ENCODE measurements at places on chromosomes 13 and 19.

GRCh38 chr13:95530178-95530577, 22.3 kb upstream of the CLDN10 start:
- DNase-seq, result no peak

DNA sequence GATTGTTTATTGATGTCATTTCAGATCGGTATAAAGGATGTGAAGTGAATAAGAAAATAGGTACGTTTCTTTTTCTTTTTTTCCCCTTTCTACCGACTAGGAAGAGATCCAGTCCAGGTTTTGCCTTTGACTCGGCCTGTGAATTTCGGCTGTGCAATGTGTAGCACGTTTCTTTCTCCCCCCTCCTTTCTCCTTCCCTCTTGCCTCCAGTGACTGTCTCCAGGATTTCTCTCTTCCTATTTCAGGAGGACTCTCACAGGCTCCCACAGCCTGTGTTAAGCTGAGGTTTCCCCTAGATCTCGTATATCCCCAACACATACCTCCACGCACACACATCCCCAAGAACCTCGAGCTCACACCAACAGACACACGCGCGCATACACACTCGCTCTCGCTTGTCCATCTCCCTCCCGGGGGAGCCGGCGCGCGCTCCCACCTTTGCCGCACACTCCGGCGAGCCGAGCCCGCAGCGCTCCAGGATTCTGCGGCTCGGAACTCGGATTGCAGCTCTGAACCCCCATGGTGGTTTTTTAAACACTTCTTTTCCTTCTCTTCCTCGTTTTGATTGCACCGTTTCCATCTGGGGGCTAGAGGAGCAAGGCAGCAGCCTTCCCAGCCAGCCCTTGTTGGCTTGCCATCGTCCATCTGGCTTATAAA, at the start of gene GPC6:
GPC6 (plus strand) TSS at position 185 of the 657 bp plus-strand sequence.
- DNase-seq, result peak; percentile 96

- no peak for DNase-seq
Measured at GRCh38 chr13:44620057-44620456, 43.9 kb upstream of the TSC22D1 start.

DNA sequence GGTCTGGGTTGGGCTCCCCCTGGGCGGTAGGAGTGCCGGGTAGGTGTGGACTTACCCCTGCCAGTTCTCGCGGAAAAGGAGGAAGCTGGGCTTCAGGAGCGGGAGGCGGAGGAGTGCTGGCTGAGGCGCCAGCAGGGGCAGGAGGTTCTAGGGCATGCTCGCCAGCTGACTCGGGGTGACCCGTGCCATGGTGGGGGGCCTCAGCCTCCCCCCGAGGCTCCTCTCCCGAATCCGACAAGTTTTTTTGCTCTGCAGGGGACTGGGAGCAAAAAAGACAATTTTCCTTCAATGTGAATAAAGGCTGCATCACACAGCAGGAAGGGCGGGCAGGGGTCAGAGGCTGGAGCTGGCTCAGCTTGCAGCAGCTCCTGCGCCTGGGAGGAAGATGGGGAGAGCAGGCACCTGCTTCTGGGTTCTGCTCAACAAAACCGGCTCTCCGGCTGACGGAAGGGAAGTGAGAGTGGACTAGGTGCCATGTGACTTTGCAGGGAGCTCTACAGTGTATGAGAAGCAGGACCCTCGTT, 26.5 kb downstream of the RANBP3 start:
- no peak for DNase-seq

DNA sequence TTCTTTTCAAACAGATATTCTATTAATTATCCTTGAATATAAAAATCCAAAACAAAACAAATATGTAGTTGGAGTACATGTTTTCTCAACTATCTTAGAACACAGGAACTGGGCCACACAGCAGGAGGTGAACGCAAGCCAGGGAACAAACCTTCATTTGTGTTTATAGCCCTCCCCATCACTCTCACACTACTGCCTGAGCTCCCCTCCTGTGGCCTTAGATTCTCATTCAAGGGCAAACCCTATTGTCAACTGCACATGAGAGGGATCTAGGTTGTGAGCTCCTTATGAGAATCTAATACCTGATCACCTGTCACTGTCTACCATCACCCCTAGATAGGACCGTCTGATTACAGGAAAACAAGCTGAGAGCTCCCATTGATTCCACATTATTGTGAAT, 427.1 kb upstream of the PRR20A start:
- no peak for DNase-seq

DNA sequence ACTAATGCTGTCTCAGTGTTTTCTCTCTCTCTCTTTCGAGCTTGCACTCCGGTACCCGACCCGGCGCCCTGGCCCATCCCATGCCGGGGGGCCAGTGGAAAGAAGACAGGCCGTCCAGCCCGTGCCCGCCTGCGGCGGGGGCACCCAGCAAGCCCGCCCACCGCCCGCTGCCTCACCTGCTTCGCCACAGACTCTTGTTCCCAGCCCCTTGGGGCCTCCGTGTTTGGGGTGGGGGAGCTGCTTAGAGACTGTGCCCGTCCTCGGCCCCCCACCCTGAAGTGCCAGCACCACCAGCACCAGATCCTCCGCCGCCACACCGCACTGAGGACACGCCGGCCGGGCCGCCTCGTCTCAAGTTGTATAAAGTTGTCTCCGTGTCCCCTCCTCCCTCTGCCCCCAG, 2.4 kb downstream of the LENG9 start:
- DNase-seq, result no peak

- DNase-seq, result no peak
Measured at GRCh38 chr13:108877300-108877699, 247.9 kb downstream of the MYO16 start.

DNA sequence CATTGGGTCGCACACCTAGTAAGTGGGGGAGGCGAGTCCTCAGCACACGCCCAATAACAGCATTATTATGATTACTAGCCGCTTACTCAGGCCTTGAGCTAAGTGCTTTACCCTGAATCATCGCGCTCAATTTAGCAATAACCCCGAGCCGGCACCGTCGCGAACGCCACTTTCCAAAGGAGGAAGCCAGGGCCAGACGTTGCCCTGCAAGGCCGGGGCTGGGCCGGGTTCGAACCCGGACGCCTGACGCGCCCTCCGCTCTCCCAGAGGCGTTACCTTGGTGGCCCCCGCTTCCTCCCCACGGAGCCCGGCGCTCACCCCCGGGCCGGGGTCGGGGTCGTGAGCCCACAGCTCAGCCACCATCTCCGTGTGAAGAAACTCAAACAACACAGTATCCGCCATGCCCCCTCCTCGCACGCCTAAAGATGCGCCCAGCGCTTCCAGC, at the start of gene TRAPPC6A:
TRAPPC6A (minus strand) TSS at position 421 of the 445 bp plus-strand sequence; CDS start at position 402, 19 bp downstream.
- DNase-seq, result peak; percentile 41

DNA sequence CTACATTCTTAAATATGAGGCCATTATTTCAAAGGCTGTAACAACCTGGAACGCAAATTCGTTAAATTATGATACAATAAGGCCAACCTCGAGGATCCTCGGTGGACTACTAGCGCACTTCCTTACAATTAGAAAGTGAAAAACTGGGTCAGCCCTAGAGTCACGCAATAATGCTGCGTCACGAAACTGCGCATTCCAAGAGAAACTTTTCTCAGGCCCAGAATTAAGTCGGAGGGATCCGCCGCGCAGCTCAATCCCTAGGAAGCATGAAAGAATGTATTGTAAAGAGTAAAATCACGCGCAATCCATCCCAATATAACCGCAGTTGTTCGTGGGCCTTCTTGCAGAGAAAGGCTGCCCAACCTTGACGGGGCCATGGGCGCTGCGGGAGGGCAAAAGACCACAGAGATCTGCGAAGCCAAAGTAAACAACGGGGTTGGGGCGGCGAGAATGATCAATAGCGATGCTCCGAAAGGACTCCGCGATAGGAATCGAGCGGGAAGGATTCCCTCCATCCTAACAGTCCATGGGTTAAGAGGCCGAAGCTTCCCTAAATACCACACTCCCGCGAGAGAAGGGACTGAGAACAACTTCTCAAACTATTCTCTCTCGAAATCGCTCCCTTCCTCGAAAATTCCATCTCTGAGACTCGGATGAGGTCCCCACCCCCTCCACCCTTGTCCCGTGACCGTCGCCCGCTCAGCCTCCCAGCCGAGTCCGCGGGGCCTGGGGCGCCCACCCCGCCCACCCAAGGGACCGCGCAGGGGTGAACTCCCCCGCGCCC, 564 bp downstream of the SPART start:
- DNase-seq, result peak; percentile 64

DNA sequence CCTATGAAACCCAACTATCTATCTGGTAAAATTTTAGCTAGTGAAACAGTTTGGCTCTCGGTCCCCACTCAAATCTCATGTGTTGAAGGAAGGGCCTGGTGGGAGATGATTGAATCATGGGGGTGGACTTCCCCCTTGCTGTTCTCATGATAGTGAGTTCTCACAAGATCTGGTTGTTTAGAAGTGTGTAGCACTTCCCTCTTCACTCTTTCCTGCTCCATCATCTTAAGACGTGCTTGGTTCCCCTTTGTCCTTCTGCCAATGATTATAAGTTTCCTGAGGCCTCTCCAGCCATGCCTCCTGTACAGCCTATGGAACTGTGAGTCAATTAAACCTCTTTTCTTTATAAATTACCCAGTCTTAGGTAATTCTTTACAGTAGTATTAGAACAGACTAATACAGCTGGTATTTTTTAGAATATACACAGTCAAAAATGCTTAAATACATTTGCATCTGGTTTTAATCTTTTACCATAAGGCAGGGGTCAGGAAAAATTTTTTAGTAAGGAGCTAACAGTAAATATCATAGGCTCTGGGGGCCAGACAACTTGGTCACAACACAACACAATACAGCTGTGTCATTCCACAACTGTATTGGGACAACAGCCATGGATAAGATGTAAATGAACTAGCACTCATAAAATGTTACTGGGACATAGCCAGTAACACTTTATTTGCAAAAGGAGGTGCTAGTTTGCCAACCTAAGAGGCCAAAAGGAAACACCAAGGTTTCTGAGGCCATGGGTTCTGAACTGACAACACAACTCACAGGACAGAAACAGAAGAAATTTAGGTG, 24.3 kb downstream of the DZIP1 start:
- no peak for DNase-seq

DNA sequence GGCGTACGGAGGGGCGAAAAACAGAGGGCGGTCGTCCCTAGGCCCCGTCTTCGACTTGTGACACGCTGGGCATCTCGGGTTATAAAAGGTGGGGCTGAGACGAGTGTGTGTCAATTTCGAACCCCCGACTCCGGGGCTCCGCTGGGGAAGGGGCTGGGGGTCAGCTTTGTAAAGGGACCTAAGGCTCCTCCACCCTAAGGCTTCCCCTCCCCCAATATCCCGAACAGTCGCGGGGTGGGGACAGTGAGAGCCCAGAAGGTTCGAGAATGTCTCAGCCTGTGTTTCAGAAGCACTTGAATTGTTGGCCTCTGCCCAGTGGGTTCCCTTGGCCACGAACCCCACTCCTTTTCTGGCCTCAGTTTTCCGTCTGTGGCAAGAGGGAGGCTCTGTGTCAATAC, 450 bp downstream of the SELENOW start:
- DNase-seq, result no peak

DNA sequence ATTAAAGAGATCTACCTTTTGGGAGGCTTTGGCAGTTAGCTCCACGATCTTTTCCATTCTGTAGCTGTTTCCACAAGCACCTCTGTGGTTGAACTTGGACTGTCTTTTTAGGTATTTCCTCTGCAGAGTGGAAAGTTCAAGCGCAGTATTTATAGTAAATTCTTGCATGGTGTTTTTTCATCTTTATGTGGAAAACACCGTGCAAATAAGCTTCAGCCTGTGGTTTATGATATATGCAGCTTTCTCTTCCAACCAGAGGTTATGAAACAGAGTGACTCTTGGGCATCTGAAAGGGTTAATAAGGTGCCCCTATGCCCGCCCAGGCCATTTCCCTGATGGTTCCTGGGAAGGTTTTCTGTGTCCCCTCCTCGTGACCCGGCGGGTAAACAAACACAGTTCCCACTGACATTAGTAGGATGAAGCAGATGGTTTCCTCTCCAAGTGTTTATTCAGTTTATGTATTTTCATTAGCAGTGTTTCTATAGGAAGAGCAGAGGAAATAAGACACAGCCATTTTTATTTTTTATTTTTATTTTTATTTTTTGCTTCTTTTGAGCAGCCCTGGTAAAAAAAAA, 39.7 kb upstream of the RNF113B start:
- no peak for DNase-seq

- no peak for DNase-seq
Measured at GRCh38 chr13:106617561-106617960, 49.6 kb upstream of the ARGLU1 start.

DNA sequence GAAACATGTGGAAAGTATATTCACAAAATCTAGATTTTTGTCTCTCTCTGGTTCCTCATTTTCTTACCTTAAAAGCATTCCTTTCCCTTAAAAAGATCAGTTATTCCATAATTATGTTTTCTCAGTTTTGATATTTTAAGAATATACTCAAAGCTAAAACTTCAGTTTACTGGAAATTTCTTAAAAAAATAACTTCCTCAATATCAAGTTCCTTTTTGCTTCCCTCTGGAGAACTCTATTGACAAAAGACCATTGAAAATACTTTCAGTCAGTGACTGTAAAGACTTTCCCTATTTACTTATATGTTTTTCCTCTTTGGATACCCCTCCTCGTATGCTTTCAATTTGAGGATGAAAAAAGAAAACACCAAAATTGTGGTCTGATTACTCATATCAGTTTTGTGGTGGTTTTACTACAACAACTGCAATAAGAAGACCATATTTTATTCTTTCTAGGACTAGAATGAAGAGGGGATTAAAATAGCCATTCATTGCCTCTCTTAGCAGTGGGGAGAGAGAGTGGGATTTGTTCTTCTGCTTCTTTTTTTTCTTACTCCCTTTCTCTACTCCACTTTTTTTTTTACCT, 113.2 kb downstream of the ESD start:
- DNase-seq, result no peak

DNA sequence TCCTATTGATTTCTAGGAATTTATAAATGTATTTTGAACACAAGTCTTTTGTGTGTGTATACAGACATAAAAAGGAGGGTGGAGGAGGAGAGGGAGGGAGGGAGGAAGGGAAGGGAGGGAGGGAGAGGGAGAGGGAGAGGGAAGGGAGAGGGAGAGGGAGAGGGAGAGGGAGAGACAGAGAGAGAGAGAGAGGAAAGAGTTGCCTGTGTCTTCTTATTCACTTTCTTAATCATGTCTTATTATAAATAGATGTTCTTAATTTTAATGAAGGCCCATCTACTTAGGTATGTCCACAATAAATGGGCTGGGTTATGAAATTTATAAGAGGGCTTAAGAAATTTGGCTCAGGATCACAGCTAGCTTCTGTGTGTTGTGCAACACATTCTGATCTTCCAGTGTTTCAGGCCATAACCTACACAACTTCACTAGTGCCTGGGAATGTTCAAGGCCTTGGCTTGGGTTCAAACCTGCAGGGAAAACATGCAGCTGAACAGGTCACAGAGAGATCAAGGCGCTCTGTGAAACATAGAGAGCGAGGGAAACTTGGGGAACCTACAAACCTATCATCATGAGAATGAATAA, 39.3 kb downstream of the ZNF45 start:
- no peak for DNase-seq

DNA sequence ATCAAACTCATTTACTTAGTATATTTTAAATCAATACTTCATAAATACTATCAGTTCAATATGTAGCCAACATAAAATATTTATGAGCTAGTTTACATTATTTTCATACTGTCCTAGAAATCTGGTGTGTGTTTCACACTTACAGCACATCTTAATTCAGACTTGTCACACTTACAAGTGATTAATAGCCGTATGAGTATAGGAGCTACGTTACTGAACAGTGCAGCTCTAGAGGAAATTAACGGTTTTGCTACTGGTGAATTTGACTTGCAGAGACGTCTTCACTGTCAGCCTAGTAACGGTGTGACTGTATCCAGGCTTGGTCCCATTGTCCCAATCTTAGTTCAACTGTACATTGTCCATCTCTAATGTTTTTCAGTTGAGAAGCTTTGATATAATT, 33.7 kb upstream of the POSTN start:
- no peak for DNase-seq

GRCh38 chr13:49512578-49512977, 16.8 kb downstream of the PHF11 start:
- DNase-seq, result no peak
